ENCODE measurements at places on chromosomes 6 and 20.

- DNase-seq: no peak
These were observed 49.1 kb downstream of the MAP7 start for GRCh38 chr6:136501096-136501495.

DNA sequence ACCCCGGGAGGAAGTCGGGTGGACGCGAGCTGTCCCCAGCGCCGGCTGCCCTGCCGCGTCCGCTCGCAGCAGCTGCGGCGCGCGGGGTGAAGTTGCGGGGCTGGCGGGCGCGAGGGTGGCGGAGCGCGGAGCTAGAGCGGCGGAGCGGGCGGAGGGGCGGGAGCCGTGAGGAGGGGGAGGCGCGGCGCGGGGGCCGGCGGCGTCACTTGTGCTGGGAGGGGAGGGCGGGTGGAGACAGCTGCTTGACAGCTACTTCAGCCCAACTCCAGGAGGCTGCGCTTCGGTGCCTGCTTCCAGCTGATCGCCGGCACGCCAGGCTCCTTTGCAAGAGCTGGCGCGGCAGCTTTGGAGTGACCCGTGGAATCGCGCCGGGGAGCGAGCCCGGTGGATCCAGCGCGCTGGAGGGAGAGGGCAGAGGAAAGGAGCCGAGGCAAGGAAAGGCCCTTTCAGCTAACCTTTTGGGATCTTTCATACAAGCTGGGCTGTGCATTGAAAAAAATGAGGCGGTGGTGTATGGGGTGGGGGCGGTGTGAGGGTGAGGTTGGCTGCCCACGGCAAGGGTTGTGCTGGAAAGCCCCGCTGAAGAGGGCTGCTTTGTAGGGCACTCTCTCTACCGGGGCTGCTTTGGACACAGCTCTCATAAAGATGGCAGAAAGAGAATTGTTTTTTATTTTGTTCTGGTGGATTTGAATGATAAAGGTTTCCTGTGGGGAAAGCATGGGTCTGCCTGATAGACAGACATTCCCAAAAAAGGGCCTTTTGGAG, 24.6 kb downstream of the RIPOR2 start:
- peak; percentile 56 for DNase-seq

- DNase-seq: no peak
These were observed 43.8 kb upstream of the DYNLRB1 start for GRCh38 chr20:34472246-34472925.

GRCh38 chr20:19992996-19993908, 23.9 kb upstream of the NAA20 start:
- no peak for DNase-seq

DNA sequence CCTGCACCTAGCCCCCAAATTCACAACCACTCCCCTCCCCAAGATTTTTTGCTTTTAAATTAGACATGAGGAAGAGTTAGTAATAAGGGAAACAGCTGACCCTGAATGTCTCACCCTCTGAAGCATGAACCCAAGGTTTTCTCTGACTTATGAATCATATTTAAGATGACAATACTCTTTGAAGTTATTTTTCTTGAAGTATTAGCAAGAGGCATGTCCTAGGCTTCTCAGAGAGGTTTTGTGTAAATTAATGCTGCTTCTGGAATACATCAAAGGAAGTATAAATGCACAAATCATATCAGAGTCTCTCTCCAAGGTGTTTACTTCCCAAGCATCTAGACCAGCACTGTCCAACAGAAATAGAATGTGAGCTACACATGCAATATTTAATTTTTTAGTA, 408.1 kb upstream of the MARCKS start:
- DNase-seq: no peak

DNA sequence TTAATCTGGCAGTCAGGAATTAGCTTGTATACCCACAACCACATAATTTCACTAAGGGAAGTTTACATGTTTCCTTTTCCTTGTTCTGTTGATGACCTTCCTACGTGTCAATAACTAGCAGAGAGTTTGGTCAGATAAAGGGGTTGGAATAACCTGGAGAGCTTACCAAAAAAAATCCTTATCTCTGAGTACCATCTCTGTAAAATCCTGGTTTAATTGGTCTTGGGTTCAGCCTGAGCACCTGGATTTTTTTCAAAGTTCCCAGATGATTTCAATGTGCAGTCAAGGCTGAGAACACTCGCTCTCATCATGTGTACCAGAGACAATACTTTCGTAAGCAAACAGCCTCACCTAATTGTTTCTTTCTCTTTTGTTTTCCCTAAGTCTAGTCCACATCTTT, 483.8 kb upstream of the FLRT3 start:
- DNase-seq: no peak

DNA sequence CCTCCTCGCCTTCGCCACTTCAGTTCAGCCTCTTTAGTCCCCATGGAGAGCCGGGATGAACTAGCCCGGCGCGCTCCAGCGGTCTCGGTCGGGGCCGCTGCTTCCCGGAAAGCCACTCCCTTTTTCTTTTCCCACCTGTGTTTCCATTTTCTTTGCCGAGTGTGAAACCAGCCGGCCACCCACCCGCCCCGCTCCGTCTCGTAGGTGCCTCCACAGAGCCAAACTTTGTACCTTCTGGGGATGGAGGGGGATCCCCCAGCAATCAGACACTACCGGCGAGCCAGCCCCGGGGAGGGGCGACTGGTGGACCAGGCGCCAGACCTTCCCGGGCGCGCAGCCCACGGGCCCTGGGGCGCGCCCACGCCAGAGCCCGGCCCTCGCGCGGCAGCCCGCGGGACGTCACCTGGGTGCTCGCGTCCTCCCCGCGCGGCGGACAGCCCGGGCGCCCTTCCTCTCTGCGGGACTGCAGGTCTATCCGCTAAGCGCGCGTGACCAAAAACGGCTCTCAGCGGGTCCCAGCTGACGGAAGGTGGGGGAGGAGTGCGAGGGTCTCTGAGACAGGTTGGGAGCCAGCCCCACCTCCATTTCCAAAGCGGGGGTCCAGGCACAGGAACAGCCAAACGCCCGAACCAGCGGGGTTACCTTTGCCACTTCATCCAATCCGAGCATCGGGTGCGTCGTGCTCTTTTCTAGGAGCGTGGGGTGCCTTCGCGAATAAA, at the start of gene MCHR2:
Gene MCHR2 (minus strand): TSS at position 691 of the 719 bp plus-strand sequence. CDS start 38,076 bp downstream, outside the sequence.
- no peak for DNase-seq

- no peak for DNase-seq
These were observed 387.0 kb upstream of the SULF2 start for GRCh38 chr20:48172357-48172702.

- DNase-seq: no peak
These were observed 13.5 kb downstream of the STK35 start for GRCh38 chr20:2114990-2115681.

GRCh38 chr6:3687847-3688246, 63.7 kb downstream of the PXDC1 start:
- no peak for DNase-seq
